ENCODE measurements at places on chromosomes 7 and 10.

- no peak for DNase-seq
These were observed 5.8 kb upstream of the ALOX5 start for GRCh38 chr10:45368181-45368580.

DNA sequence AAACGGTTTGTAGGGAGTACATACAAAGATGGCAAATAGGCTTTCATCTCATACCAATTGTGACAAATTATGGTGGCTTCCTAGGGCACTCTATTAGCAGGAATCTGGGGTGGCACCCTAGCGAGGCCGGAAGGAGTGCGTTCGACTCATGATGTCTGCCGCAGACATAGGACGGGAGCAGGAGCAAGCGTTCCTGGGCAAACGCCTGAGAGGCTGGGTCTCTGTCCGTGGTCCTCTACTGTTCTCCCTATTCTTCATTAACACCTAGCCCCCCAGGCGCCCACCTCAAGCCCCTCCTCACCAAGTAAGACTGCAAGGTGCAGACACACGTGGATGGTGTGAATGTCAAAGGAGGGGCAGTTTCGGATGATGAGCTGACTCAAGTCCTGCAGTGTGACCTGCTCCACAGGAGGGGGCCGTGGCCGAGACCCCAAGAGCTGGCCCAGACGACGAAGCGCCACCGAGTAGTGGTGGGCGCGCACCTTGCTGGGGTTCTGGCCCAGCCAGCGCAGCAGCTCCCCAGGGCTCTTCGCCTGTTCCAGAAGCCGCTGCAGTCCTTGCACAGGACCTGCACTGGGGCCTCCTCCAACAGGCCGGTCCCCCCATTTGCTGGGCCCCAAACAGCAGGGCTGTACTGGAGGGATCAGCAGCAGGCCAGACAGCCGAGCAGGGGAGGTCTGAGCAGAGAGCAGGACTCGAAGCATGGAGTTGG is 1.3 kb downstream of the FASTK start:
- DNase-seq: no peak

DNA sequence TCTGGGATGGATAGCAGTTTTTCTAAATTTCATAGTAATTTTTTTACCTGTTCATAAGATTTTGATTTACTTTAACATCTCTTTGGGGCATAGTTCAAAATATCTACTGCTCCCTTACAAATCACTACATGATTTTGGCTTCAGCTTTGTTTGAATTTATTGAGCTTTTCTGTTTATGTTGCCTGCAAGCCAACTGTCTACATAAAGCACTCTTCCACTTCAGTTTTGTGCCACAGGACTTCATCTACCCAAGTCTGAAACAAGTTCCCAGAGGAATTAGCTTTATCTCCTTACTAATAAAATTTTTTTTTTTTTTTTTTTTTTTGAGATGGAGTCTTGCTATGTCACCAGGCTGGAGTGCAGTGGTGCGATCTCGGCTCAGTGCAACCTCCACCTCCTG is 45.4 kb upstream of the KMT2E start:
- DNase-seq: no peak

DNA sequence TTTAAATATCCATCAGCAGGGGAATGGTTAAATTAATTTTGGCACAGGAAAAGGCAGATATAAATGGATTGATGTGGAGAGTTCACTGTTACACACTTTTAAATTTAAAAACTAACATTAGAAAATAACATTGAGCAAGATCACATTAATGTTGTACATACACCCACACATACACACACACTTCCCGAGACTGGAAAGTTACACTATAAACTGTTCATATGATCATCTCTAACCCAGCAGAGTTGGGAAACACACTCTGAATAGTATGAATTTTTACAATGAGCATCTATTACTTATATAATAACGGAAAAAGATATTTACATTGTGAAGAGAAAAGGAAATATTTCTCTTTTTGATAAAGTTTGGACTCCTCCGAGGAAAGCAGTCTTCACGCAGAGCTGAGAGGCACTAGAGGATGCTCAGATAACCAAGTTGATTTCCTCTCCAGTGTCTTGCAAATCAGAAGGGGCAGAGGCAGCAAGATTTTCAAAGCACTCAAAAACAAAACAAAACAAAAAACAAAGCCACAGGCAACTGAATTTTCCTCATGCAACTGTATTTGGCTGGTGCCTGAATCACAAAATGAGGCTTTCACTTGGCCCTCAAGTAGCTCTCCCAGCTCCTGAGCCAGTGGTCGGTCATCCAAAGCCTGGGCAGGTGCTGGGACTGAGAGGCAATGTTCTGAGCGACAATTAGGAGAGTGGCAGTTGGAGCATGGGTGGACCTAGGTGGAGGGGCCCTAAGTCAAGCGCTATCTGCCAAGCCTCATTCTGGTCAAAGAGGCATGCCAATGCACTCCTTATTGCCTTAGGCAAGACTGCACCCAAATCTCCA is 10.5 kb upstream of the GATAD1 start:
- no peak for DNase-seq

GRCh38 chr7:21041666-21042065 is 255.0 kb upstream of the SP8 start:
- DNase-seq: no peak

DNA sequence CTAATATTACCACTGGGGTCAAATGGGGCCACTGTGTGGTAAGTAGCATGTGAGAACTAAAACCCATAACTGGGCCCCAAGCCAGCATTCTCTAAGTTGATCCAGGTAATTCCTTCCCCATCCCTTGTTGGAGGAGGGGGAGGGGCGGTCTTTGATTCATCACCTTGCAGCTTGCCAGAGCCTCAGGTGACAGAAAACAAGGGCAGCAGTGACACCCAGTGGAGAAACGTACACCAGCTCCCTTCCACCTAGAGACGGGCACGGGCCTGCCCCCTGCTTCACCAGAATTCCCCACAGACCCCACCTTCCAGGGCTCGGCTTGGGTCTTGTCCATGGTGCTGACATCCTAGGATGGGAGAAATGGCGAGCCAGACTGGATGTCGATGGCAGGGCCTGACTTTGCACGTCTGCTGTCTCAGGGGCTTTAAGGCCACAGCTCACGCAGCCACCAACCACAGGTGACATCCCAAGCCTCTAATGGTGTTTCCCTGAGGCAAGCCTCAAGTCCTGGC is 102.0 kb downstream of the STRA8 start:
- DNase-seq: peak; percentile 32

DNA sequence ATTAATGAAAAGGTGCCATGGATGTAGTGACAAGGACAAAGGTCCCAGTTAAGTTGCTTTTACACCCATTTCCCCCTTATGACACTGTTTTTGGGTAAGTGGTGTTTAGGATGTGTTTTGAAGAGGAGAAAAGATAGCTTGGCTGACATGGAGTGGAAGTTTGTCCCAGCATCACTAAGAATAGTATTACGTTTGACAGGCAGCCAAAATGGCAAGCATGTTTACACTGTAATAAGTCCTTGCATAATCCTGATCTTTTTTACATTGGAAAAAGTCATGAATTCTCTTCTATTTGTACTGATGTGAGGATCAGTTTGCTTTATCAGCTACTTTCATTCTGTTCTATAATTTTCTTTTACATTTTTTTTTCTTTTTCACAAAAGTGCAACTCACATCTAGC is 137.8 kb downstream of the CHRM2 start:
- no peak for DNase-seq

DNA sequence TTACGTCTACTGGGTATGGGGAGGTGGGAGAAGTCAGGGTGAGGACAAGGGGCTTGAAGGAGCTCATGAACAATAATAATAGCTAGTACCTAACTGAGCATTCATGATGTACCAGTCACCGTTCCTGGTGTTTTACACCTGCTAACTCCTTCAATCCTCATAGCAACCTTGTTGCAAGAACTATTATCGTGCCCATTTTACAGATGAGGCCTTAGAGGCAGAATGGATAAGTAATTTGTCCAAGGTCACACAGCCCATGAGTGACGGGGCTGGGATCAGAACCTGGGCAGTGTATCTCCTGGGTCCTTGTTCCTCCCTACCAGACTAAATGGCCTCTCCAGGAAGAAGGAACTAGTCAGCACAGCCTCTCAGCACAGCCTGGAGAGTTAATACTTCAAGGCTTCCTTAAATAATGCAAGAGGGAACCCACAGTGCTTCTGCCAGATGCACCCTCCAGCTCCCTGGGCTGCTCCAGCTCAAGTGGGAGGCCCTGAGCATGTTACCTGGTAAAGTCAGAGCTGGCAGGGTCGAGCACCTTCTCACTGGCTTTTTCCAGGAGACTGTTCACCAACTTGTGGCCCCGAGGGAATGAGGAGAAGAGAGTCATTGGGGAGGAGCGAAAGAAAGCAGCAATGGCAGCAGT is 28.8 kb downstream of the RRP12 start:
- DNase-seq: no peak

DNA sequence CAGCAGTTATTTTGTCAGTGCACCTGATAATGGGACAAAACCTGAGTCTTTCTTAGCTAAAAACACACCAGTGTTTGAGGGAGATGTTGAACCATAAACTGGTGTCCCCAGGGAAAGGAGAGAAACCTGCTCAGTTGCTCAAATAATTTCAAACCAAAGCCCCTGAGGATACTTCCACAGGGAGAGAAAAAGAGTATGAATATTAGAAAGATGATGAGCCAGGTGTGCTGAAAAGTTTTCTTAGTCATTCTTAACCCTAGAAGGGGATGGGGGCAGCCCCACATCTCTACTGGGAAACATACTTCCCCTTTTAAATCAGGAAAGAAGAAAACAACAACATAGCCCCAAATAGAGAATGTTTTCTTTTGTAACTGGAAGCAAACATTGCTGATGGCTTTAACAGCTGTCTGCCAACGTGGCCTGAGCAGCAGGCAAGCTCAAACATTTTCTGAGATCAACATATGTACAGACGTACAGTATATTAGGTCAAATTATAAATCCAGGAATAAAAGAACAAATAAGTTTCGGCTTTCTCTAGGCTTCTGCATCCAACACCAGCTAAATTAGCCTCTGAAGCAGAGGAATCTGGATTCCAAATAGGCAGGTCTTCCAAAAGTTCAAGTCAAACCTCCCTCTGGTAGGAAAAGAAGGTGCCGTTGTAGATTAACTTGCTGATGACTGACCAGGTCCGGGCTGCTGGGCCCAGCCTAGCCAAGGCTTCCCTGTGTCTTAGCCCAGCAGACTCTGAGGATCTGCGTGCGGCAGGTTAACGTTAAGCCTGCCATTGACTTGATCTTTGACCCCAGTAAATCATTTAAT is 30.5 kb upstream of the FBXW4 start:
- no peak for DNase-seq

GRCh38 chr7:659306-659847 is 67.1 kb upstream of the DNAAF5 start:
- no peak for DNase-seq

DNA sequence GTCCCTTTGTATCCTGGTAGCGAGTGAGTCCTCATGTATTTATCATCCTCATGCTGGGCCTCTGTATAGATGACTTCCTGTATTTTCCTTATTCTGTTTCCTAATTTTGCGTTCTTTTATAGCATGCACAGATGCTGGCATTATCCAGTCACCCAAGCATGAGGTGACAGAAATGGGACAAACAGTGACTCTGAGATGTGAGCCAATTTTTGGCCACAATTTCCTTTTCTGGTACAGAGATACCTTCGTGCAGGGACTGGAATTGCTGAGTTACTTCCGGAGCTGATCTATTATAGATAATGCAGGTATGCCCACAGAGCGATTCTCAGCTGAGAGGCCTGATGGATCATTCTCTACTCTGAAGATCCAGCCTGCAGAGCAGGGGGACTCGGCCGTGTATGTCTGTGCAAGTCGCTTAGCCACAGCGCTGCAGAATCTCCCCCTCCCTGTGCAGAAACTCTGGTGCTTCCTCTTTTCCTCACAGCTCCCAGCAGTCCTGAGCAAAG is 183.1 kb upstream of the PRSS58 start:
- DNase-seq: no peak

DNA sequence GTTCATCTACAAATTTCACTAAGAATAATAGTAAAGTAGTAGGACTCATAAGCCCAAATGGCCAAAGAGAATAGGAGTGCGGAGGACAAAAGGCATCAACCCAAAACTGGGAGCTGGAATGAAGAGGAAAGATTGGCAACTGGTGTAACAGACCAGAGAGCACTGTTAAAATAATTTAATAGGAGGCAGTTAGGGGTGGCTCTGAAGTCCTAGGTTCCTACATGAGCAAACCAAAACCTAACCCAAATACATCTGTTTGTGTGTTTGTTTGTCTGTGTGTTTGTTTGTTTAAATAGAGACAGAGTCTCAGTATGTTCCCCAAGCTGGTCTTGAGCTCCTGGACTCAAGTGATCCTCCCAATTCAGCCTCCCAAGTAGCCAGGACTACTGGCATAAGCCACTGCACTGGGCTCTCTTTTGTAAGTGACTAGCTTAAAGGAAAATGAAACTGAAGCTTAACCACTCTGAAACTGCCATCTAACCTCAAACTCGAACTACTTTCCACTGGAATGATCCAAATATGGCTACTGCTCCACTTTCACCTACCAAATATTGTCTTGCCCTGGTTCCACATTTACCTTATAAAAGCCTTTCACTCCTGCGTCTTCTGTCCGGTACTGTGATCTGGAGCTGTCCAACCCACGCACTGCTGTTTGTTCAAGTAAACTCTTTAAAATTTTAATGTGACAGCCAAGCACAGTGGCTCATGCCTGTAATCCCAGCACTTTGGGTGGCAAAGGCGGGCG is 94.9 kb downstream of the AKR1D1 start:
- no peak for DNase-seq

- DNase-seq: no peak
These were observed 562.6 kb upstream of the GALNT17 start for GRCh38 chr7:70569335-70569819.

DNA sequence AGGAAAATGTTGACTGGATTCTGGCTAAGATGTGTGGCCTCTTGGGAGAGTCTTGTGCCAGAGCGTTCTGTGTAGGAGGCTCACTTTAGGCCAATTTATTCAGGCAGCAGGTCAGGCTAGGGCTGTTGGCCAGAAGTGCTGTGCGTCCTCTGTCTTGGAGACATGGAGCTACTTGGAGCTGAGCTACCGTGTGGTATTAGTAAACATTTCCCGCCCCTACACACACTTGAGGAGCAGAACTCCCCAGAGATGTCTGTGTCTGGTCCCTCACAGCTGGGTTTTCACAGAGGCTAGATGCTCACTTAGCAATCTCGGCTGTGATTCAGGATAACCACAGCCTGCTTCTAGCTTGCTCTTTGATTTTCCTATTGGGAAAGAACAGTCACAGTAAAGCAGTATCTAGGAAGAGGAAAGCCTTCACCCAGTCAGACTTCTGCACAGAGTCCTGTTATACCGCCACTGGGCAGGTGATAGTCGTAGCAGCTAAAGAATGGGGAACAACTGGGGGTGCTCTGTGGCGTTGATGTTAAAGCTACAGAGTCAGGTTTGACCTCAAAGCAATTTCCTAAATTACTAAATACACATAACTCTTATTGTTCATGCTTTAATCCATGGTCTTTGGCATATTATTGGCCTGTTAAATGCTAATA is 86.7 kb downstream of the MDFIC start:
- DNase-seq: no peak
